Activated naive CD4-positive, alpha-beta T cell treated with anti-CD3 and anti-CD28 coated beads, Interleukin-2, amount 10 ng/mL, durations not matched to agents 7 days and 5 days (primary cell): ENCODE measurements at places on chromosomes 1 and 21.

- peaks cover 59% of the 10 kb centered on the region for H3K4me1 ChIP-seq
- peaks cover 33% of the 10 kb centered on the region for H3K36me3 ChIP-seq
- peak within 1 kb of the TSS; percentile 99 for H3K4me3 ChIP-seq
- peaks cover 43% of the 10 kb centered on the region for H3K27me3 ChIP-seq
Observed at GRCh38 chr1:42958488-42959319, at the start of gene SLC2A1. Gene SLC2A1 (minus strand): TSS chr1:42958868. CDS start chr1:42958651, 217 bp downstream.

DNA sequence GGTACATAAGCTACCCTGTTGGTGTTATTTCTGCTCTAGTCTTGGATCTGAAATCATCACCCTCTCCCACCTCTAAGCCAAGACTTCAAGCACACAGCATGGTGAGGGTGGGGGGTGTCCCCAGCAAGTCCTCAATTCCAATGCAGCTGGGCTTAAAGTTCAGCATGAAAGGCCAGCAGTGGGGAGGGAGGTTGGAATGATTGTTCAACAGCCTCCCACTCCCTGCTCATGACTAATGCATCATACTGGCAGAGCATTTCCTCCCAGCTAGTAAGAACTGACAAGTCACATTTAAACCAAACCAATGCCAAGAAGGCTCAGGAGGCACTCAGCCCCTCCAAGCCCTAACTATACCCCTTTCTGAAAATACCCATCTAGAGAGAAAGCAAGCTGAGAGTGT, 50.1 kb downstream of the TIAM1 start:
- no peak overlapping the region for H3K27ac ChIP-seq
- peaks cover 7% of the 10 kb centered on the region for H3K36me3 ChIP-seq
- H3K4me1 ChIP-seq: no peaks in the 10 kb centered on the region
- no peak overlapping the region for H3K4me3 ChIP-seq
- H3K27me3 ChIP-seq: no peaks in the 10 kb centered on the region

DNA sequence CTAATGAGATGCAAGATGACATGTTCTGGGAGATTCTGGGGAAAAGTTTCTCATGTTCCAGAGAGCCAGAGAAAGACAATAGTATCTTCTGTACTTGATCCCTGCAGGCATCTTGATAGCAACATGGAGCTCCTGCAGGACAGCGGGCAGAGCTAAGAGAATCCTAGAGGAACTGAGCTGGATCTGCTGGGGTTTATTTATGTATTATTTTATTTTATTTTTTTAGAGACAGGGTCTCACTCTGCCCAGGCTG, 22.7 kb upstream of the SCAF4 start:
- H3K4me1 ChIP-seq: no peaks in the 10 kb centered on the region
- H3K27me3 ChIP-seq: peaks cover 4% of the 10 kb centered on the region
- no peaks in the 10 kb centered on the region for H3K36me3 ChIP-seq
- H3K4me3 ChIP-seq: no peak overlapping the region

DNA sequence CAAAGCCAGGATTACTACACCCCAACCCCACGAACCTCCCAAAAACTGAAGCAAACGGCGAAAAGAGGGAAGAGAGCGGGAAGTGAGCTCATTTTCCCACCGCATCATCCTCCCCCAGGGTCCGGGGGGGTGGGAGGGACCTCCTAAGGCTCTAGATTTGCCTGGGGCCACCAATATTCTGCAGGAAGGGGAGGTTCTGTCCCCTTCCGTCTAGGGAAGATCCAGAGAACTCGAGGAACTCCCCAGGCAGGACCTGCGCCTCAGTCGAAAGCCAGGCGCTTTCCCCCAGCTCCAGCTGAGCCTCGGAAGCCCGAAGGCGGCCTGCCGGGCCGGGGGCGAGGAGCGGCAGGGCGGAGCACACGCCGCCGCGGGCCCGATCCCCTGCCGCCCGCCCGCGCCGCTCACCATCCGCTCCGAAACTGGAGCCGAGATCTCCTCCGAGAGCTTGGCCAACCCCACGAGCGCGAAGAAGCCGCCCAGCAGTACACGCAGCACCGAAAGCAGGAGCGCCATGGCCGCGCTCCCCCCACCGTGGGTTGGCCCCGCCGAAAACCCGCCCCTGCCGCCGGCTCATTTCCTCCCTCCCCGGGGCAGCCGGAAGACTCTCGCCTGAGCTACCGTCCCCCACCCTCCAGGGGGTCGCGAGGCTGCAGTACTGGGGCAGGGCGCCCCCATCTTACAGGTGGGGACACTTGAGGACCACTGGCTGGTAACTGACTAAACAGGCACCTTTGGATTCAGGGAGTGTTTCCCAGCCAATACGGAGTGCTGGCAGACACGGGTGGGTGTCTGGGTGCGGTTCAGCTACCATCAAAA, at the start of gene TMEM35B:
TMEM35B (minus strand) TSS at position 555 of the 816 bp plus-strand sequence; CDS start at position 513, 42 bp downstream.
- peaks cover 35% of the 10 kb centered on the region for H3K4me1 ChIP-seq
- H3K36me3 ChIP-seq: peaks cover 23% of the 10 kb centered on the region
- H3K4me3 ChIP-seq: peak within 1 kb of the TSS; percentile 100
- DNase-seq: peak; percentile 89

DNA sequence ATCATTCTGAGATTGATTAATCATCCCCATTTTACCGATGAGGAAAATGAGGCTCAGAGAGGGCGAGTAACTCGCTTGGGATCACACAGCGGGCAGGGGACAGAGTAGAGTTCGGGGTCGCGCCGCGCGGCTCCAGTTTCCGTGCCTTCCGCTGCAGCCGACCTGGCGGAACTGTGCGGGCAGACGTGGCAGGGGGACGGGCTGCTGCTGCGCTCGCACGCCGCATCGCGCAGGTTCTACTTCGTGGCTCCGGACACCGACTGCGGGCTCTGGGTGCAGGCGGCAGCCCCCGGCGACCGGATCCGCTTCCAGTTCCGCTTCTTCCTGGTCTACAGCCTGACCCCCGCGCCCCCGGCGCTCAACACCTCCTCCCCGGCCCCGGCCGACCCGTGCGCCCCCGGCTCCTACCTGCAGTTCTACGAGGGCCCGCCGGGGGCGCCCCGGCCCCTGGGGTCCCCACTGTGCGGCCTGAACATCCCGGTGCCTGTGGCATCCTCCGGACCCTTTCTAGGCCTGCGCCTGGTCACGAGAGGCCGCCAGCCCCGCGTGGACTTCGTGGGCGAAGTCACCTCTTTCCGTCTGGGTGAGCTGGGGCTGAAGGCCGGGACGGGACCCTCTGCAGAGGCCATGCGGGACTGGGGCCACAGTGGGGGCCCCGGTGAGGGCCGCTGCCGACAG, 2.3 kb downstream of the LDLRAD2 start:
- no peak overlapping the region for H3K27ac ChIP-seq
- H3K4me1 ChIP-seq: peaks cover 10% of the 10 kb centered on the region
- no peaks in the 10 kb centered on the region for H3K36me3 ChIP-seq
- peak; percentile 43 for DNase-seq

DNA sequence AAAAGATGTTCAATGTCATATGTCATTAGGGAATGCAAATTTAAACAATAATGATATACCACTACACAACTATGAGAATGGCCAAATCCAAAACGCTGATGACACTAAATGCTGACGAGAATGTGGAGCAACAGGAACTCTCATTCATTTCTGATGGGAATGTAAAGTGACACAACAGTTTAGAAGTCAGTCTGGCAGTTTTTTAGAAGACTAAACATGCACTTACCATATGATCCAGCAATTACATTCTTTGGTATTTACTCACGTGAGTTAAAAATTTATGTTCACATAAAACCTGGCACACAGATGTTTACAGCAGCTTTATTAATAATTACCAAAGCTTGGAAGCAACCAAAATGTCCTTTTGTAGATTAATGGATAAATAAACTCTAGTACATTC, 110.4 kb upstream of the C1orf21 start:
- H3K36me3 ChIP-seq: no peaks in the 10 kb centered on the region
- no peak for DNase-seq
- no peak overlapping the region for H3K27ac ChIP-seq
- no peaks in the 10 kb centered on the region for H3K27me3 ChIP-seq
- H3K4me1 ChIP-seq: no peaks in the 10 kb centered on the region
- no peak overlapping the region for H3K4me3 ChIP-seq

DNA sequence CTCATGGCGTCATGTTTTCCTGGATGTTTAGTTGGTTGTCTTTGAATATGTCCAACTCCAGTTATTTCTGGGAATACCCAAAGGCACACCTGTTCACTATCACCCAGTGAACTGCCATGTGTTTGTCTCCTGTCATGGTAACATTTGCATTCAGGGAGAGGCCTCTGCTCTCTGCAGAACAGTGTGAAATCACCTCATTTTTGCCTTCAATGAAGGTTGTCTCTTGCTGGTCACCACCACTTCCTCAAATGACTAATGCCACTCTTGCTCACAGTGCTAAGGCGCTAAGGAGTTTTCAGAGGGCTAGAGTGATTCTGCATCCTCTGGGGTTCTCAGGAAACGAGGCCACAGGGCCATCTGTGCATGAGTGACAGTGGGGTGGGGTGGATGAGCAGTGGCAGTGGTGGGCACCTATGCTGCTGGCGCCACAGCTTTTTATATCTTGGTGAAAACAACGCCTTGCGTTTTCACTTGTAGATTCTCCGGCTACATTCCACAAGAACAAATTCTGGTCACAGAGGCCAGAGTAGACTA, 60.0 kb upstream of the ATP5PO start:
- peaks cover 53% of the 10 kb centered on the region for H3K4me1 ChIP-seq
- DNase-seq: peak; percentile 64
- peak overlapping the region; percentile 88 for H3K27ac ChIP-seq
- peaks cover 17% of the 10 kb centered on the region for H3K36me3 ChIP-seq
- no peaks in the 10 kb centered on the region for H3K27me3 ChIP-seq
